ENCODE measurements at places on chromosomes 1 and 21.

DNA sequence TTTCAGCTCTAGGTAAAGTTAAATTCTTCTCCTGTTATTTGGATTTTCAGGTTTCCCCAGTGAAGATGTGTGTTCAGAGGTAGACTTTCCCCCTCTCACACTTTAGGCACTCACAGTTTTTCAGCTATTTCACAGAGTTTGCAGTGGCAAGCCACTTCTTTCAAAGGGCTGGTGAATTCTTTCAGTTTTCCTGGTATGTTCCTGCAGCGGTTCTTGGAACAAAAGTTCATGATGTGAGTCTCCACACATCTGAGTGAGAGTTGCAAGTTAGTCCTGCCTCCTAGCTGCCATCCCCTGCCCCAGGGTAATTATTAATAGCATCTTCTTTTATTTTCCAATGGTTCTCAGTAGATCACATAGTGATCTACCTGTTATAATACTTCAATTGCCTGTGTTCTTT is 27.3 kb upstream of the CD84 start:
- no peak for DNase-seq

DNA sequence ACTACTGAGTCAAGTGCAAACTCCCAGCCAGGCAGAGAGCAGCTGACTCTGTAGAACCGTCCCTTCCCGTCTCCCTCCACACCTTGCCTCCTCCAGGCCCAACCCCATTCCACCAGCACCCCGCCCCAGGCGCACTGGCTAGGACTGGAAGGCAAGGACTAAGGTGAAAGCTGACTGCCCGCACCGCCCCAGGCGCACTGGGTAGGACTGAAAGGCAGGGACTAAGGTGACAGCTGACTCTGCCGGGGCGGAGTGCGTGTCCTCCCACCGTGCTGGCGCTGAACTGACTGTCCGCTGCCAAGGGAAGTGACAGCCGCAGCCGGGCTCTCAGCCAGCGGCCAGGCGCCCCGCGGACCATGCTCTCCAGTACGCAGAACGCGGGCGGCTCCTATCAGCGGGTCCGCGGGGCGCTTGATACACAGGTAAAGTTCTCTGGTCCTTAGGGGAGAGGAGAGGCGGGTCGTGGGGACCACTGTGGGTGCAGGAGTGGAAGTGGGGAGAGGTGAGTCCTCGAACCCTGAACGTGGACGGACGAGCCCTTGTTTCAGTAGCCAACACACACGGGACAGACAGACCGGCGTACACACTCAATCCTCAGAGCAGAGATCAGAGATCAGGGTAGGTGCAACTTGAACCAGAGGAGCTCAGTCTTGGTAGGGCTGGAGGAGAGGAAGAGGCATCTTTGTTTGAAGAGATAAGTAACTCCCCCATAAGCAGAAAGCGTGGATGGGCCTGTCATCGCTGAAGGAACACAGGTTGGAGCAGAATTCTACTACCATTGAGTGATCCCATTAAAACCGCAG is 58.0 kb downstream of the RBM11 start:
- DNase-seq: no peak

- DNase-seq: no peak
Measured at GRCh38 chr1:972726-973458, 6.6 kb downstream of the PLEKHN1 start.

DNA sequence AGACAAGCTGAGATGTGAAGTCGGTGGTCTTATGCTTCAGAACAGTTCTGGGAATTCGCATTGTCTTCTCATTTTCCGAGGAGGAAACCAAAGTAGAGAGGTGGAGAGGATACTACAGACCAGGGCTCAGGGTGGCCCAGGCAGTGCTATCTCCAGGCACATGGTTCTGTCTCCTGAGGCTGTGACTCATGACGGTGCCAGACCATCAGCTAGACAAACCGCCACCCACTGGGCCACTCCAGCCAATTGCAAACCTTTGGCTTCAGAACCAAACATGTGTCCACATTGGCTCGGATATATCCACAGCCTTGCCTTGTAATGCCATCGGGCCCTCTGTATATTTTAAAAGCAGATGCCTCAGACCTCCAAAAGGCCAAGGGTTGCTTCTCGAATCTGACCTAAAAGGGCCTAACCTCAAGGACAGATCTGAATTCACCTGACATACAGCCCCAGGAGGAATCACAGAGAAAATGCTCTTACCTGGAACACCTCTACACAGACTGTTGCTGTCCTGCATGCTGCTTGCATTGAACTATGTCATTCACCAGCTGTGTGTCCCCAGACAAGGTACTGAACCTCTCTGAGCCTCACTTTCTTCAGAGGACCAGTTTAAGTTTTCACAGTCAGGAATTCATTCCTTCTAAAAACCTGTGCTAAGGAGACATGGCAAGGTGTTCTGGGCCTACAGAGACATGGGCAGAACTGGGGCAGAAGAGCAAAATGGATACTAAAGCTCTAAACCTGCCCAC is 224.9 kb upstream of the JUN start:
- DNase-seq: no peak

- no peak for DNase-seq
Measured at GRCh38 chr1:113677250-113678158, 81.8 kb downstream of the PHTF1 start.

DNA sequence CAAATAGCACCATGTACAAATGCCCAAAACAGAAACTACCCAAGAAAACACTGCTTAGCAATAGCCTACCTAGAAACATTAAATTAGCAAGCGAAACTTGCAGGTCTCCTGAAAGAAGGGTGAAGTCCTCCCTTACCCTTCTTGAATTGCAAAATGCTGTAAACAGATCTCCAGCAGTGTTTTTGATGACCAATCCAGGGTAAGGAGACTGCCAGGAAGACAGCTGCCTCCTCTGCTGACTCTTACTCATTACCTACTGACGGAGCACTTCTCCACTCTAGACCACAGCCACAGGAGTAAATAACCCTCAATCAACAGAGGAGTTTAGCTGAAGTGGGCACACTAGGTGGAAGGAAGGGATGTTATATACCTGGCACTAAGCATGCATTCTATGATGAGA is 32.2 kb upstream of the GADD45A start:
- no peak for DNase-seq

DNA sequence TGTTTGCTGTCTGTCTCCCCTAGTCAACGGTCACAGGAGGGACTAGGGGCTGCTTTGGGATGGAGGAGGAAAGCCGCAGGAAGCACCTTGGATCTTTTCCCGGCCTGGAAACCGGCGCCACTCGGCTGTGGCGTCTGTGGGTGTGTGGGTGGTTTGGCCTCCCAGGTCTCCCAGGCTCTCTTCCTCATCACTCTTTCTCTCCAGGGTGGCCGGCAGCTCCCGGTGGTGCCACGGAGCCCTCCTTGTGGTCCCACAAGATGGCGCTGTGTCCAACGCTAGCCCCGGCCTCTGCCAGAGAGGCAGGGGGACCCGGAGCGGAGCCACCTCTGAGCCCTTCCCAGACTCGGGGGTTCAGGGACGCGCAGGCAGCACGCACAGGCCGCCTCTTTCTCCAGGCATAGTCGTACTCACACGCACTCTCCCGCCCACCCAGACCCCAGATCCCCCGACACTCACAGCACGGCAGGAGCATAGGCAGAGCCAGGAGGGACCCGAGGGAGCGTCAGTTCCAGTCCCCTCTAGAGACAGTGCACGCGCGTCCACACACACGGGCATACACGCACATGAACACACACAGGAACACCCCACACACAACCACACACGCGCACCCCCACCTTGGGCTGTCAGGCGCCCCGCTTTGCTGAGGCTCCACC is 31.2 kb downstream of the CDCP2 start:
- peak; percentile 63 for DNase-seq

GRCh38 chr1:160451859-160452232 is 51.5 kb downstream of the VANGL2 start:
- DNase-seq: no peak

DNA sequence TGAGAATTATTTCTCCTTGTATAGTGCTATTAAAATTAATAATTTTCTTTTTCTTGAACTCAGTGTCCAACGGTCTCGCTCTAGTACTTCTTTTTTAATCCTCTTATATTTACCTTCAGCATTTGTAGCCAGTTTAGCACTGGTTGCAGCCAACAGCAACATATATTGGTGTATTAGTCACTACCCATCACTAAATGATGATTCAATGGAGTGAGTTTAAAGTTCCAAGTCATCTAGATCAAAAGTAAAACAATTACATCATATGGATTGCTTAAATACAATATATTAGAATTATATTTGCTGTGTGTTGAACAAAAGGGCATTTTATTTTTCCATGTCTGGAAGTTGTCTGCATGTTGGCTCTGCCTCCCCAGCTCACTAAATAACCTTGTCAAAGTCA is 591.8 kb downstream of the ADGRL2 start:
- DNase-seq: no peak

DNA sequence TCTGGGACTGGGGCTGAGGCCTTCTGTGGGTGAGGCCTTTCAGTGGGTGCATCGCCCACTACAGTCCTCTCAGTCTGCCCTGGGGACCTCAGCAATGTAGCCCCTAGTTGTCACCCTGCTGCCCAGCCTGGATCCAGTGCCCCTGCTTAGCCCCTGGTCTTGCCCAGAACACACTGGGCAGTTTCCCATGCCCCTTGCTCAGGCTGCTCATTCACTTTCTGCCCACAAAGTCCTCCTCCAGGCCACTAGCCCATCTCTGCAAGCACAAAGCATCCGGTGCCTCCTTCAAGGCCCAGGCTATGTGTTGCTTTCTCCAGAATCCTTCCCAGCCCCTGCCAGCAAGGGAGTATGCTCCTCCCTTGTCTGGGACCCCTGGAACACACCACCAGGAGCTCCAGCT is 5.4 kb upstream of the ADORA1 start:
- DNase-seq: no peak

Data from stimulated activated CD4-positive, alpha-beta T cell treated with anti-CD3 and anti-CD28 coated beads, Interleukin-4, amount 100 ng/mL, for 48 hours (primary cell).